NCI-H446 (cell line): ENCODE measurements at places on chromosomes 13 and 19.

DNA sequence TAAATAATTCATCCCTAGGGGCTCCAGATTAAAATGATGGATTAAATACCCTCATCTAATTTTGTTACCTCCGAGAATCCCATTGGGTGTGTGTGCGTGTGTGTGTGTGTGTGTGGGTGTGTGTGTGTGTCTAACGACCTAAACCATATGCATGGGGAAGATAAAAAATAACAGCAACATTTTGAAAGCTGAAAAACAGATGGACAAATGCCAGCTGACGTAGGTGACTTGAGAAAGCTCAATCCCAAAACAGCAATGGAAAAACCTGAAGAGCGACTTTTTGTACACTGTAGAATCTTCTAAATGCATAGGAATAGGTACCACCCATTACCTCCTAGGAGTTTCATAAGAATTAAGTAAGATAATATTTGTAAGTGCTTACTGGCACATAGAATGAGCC is 8.7 kb upstream of the RPL21 start:
- no peak for DNase-seq

DNA sequence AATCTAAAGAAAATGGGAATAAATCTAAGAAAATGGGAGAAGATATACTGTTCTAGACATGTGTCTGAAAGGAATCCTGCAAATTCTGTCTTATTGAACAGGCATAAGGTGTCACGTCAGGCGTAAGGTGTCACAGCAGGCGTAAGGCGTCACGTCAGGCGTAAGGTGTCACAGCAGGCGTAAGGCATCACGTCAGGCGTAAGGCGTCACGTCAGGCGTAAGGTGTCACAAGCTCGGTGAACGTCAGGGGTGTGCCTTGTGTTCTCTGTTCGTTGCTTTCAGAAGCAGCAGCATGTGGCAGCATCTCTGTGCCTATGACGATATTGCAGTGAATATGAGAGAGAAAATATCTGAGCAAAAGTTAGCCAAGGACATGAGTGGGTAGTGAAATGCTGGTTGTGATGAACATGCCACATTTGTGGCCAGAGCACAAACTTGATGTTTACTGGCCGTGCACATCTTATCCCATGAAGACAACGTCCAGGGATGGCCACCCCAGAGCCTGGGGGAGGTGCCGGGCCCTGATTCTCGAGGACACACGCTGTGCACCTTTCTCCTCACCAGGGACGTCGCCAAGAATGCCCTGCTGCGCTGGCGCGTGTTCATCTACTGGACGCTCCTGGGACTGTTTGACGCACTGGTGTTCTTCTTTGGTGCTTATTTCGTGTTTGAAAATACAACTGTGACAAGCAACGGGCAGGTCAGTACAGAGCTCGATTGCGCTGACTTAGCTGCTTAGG is 107.0 kb upstream of the MCF2L start:
- no peak for DNase-seq

- DNase-seq = no peak
These were observed 28.8 kb upstream of the RCBTB2 start for GRCh38 chr13:48561466-48562235.

DNA sequence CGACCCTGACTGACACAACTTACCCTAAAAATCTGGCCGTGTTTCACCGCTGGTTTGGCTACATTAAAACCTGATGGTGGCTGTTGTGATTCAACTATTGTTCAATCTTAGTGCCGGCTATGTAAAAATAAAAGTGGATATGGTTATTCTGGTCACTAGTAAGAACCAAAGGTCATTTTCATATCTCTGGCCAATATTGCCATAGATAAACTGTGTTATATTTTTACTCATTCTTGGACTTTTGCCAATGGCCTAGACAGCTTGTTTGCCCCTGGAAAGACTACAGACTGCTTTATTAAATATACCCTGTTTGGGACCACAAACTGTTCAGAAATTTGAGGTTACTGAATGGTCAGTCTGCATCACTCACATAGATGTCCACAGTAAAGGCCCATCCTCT is 258.5 kb upstream of the KLHL1 start:
- DNase-seq = no peak

DNA sequence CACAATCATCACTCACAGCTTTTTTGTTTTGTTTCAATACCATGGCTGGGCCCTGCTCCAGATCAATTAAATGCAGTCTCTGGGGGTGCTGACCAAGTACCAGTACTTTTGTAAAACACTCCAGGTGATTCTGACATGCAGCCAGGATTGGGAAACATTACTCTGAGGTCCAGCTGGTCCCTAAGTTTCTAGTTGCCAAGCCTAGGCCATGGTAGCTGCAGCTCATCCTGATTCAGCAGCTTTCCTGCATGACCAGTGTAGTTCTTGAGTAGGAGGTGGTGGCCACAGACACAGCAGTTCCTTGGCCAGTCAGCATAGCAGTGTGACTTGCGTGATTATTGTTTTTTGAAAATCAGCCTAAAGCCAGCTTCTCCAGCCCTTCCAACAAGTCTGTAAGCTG is 859.1 kb downstream of the DIAPH3 start:
- DNase-seq = peak; percentile 29

GRCh38 chr13:101170306-101170705 is 246.0 kb downstream of the NALCN start:
- DNase-seq = no peak

- DNase-seq = peak; percentile 74
These were observed 807.1 kb downstream of the DIAPH3 start for GRCh38 chr13:59356607-59357006.

DNA sequence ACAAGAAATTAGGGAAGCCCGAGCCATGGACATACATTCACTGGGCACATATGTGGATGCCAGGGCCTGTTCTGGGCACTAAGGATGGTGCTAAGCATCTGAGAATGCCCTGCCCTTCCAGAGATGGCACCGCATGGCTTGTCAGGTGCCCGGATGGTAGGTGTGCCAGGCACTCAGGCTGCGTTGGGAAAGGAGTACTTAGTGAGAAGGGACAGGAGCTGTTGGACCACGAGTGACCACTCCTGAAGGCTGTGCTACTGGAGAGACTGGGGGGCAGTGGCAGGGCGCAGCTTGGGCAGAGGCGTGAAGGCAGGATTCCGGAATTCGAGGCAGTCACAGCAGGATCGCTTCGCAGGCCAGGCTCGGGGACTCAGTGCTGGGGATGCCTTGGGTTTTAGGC is 38.0 kb upstream of the EHD2 start:
- no peak for DNase-seq

- peak; percentile 41 for DNase-seq
These were observed 2.0 kb downstream of the LMTK3 start for GRCh38 chr19:48509467-48510194.

DNA sequence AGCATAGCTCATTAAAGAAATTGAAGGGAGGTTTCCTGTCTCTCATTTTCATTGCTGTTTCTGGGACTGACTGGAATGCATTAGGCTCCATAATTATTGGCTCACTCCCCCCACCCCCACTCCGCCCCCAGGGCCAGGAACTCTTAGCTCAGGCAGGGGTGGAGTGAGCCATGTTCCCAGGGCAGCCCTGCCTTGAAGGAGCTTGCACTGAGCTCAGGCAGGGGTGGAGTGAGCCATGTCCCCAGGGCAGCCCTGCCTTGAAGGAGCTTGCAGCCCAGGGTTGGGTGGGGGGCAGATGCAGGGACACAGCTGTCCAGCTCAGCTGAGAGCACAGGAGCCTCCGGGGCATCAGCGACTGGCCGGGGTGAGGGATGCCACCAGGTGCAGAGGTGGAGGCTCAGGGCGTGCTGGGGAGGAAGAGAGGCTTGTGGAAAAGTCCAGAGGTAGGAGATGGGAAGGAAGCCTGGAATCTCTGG is 39.1 kb upstream of the TFDP1 start:
- no peak for DNase-seq

- peak; percentile 85 for DNase-seq
These were observed 4.8 kb downstream of the KCNC3 start for GRCh38 chr19:50324331-50324730.

- DNase-seq = no peak
These were observed 429.7 kb downstream of the FGF14 start for GRCh38 chr13:101972191-101972590.

DNA sequence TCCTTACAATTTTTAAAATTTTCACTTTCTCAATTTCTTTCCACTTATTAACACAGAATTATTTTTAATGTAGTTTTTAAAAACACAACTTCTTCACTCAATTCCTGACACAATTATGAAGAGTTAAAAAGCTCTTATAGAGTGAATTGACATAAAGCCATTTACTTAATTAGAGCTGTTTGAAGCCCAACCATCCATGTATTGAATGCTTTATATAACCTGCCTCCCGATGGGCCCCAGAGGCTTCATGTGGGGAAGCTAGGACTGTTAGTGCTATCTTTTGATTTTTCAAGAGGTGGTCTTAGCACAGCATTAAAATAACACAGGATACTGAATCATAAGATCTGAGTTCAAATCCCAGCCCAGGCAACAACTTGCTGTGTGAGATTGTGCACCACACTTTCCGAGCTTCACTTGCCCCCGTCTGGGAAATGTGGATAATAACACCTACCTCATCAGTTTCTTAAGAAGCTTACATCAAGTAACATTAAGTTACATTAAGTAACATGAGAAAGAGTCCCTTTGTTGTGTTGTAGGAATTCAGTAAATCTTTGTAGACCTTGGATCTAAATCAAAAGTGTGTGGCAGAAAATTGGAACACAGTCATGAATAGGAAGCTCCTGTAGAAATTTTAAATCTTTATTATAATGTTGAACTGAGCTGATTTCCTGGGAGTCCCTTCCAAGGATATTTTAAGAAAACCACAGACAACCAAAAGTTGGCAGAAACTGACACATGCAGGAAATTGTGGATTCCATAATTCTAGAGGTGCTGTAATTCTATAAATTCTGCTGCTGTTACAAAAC is 5.5 kb upstream of the ENOX1 start:
- DNase-seq = no peak

DNA sequence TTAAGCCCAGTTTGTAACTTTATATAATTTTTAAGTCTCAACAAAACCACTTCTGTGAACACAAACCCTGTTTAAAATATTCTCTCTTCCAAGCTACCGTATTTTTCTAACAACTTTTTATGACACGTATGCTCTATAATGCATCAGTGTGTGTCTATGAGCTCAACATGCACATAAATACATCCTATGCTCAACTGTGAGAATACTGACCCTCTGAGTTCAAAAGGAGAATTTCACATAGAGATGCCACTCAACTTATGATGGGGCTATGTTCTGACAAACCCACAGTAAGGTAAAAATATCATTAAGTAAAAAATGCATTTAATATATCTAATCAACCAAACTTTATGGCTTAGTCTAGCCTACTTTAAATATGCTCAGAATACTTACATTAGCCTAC is 1139.7 kb upstream of the SPRY2 start:
- no peak for DNase-seq

DNA sequence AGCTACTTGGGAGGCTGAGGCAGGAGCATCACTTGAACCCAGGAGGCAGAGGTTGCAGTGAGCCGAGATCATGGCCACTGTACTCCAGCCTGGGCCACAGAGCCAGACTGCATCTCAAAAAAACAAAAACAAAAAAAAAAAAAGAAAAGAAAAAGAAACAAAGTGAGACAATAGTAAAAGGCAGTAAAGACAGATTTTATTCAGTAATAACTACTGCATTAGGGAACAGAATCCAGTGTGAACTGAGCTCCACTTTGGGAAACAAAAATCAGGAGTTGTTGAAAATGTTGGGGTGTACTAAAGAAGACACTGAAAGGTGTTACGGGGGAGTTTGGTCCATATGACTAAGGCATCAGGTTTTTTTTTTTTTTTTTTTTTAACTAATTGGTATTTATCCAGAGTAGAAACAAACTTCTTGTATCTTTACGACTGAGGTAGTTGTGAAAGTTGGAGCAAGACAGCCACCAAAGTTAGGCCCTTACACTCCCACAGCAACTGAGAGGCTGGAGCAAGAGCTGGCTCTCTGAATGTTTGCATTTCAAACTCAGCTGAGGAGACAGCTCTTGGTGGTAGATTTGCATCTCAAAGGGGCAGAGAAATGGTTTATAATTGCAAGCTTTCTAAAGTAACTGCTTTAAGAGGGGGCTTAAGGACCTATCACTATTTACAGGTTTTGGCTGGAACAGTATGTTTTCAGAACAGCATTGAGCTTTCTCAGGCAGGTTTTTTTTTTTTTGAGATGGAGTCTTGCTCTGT is 24.2 kb downstream of the ZNF607 start:
- no peak for DNase-seq
